PC-9 (cell line): ENCODE measurements at places on chromosomes 3 and 15. TPM values are rescaled to one million over a fixed set of nuclear protein-coding genes. Genes with fewer than 3 reads are reported as not detected.
A peak's percentile ranks its signal among the peaks of the same experiment; 100 is the strongest.

GRCh38 chr3:134645515-134645914, 5.3 kb downstream of the KY start:
- DNase-seq, result no peak

GRCh38 chr15:58568157-58568571, 136.4 kb downstream of the LIPC start:
- peak; percentile 64 for DNase-seq

The C2CD4B gene
- total RNA-seq, result not detected in 2 replicates

The ANKRD63 gene
- not detected in 2 replicates for total RNA-seq

The COL6A5 gene
- total RNA-seq, result not detected in 2 replicates

The RLBP1 gene
- total RNA-seq, result not detected in 2 replicates

GRCh38 chr15:68770216-68770615, 50.5 kb downstream of the ANP32A start:
- no peak for DNase-seq

DNA sequence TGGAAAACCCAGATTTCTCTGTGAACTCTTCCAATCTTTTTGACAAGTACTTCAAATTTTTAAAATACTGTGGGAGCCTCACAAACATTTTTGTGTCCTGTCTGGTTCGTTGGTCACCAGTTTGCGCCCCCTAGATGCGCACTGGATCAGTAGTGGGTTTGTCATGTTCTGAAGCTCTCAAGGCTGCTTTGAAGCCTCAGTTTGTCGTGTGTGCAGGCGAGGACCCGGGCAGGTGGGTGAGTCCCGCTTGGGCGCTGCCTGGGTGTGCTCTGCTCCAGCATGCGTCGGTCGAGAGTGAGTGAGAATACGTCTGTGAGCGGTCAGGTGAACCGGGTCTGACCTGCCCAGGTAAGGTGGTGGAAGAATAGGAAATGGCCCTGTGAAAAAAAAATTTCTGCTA, 17.3 kb upstream of the AEN start:
- no peak for DNase-seq

DNA sequence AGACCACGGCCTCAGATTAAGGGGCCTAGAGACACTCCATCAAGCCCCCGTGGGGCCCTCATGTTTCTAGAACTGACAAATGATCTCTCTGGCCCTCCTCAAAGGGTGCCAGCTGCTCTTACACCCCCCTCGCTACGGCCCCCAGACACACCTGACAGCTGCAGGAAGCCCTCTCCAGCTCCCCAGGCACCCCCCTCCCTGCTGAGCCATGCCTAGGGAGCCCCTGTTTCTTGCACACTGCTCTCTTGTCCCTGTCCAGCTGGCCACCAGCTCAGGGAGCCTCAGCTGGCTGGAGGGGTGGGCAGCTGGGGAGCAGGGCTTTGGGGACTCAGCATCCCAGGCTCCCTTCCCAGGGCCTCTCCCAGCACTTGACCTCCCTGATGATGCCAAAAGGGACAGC, 14.8 kb downstream of the TNK2 start:
- DNase-seq, result no peak

The MYEF2 gene
- 1.7 and 2.1 TPM in 2 replicates for total RNA-seq

GRCh38 chr3:13884851-13885703, 5.2 kb upstream of the WNT7A start:
- peak; percentile 72 for DNase-seq

DNA sequence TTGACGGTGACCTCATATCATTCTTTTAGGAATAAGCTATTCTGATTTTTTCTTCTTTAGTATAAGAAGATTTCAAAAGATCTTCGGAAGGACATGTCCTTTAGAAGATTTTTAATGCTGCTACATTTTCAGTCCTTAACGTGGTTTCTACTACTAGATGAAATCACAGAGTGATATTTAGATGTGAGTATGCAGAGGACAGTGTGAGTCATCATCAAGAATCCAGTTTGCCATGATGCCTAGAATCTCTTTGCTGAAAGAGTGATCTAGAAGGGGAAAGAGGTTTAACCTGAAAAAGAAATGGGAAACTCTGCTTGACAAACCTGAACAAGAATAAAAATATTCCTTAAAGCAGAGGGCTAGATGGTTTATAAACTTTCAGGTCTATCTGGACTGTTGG, 43.2 kb downstream of the SLC7A14 start:
- no peak for DNase-seq

DNA sequence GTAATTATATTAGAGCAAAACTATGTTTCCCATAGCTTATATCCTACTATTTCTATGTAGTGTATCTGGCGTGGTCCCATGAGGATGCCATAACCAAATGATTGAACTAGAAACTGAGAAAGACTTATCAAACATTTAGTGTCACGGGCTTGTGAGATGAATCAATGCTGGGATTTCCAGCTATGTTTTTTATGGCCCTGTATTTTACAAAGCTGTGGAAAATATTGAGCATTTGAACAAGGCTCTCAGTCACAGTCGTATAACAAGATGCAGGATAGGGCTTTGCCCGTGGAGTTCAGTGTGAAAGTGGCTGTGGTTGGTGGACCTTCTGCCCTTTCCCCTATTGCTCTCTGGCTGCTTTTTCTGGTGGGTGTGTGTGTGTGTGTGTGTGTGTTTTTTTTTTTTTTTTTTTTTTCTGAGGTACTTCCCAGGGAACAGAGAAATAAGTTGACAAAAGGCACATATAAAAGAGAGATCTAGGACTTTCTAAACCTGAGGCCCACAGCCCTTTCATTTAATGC, 60.7 kb downstream of the CACNA1D start:
- DNase-seq, result no peak

GRCh38 chr3:158668506-158668905, 3.9 kb downstream of the LXN start:
- no peak for DNase-seq

The GPR62 gene
- not detected in 2 replicates for total RNA-seq

DNA sequence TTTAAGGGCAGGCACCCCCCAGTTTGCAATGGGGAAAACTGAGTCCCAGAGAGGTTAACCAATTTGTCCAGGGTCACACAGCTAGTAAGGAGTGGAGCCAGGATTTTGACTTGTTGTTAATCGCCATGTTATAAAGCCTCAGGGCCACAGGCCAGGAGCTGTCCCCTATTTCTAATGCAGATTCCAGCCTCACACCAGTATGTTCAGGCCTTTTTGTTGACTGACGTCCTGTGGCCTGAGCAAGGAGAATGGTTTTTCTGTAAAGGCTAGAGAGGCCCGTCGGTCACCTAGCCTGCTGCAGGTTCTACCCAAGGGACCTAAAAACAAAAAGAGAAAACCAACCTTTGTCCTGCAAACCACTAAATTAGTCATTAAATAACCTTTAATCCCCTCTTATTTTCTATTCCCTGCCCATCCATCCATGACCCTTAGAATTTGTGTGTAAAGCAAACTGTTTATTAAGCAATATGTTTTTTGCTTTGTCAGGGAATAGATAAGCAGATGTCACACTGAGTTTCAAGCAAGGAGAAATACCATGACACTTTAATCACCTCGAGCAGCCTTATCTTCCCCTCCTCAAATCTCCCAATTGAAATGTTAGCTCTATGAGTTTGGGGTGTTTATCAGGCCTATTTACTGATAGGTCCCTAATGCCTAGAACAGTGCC, 14.1 kb downstream of the ACOX2 start:
- DNase-seq, result no peak

DNA sequence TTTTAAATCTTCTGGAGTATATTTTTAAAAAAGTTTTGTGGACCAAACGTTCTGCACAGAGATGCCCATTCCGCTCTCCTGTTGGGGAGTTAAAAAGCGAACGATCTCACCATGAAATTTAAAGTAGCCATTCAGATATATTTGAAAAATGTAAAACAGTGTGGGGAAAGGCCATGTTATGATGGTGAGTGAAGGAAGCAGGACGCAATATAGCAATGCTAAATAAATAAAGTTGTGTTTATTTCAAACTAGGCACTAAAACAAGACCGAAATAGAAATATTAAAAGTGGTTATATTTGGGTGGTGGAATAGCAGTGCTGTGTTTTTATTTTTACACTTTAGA, 327 bp upstream of the CCDC13 start:
- DNase-seq, result no peak

DNA sequence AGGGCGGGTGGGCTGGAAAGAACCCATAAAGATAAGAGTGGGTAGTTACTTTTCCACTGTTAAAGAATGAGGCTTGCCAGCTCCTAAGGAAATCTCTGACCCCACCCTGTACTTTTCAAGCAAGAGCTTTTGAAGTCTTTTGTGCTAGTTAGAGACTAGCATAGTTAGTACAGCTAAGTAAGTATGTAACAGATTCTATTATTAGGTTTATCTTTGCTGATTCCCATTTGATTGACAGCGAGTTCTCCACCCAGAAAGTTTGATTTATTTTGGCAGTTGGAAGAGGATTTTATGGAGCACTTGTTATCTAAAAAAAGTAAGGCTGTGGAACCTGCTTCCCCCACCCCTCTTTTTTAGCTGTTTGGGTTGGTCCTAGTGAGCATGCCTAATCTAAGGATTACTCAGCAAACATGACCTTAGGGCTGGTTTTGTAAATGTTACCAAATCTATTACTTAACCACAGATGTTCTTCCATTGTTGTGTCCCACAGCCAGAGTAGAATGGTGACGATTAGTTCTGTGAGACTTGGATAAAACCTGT, 57.6 kb downstream of the FNDC3B start:
- DNase-seq, result peak; percentile 52

DNA sequence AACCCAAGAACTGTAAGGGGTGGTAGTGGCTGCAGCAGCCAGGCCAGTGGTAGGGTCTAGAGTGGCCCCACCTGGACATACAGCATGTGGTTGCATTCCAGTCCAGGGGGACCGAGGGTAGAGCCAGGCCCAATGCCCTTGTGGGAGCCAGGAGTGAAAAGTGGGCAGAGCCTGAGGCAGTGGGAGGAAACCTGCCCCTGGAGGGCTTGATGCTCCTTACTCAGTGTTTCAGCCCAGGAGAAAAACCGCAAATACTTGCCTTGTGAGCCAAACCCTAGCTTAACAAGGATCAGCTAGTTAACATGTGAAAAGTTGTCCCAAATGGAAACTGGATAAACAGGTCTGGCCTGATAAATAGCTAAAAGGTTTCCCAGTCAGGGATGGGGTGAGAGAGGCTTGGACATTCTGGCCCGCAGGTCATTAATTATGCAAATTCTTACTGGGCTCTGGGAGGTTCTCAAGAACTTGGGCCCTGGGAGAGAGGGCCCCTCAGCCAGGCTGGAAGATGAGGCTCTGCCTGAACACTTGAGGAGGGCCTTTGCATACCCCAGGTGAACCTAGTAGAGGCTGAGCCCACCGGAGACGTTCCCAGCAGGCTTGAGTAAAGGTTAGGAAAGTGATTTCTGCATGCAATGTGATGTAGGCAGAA, 222.1 kb downstream of the THSD4 start:
- DNase-seq, result peak; percentile 80

- DNase-seq, result no peak
These were observed 60.6 kb upstream of the GOLGA8B start for GRCh38 chr15:34644061-34644460.

The TMEM212 gene
- total RNA-seq, result not detected in 2 replicates

The SKOR1 gene
- 0.13 and 0.40 TPM in 2 replicates for total RNA-seq

The SLC2A2 gene
- total RNA-seq, result not detected in 2 replicates

The KLHL40 gene
- not detected in 2 replicates for total RNA-seq

- DNase-seq, result no peak
These were observed 52.6 kb downstream of the TM4SF18 start for GRCh38 chr3:149280671-149281349.
